T-helper 17 cell (primary cell): ENCODE measurements at places on chromosomes 2 and 18.

GRCh38 chr2:215432759-215433594 lies 2.9 kb downstream of the FN1 start:
- no peak for DNase-seq

GRCh38 chr2:222866358-222866960 lies 5.6 kb downstream of the ACSL3 start:
- no peak for DNase-seq

- DNase-seq: no peak
Observed at GRCh38 chr2:28433935-28434599, 41.4 kb downstream of the FOSL2 start.

- no peak for DNase-seq
Observed at GRCh38 chr2:123597988-123598387, 427.1 kb upstream of the CNTNAP5 start.

DNA sequence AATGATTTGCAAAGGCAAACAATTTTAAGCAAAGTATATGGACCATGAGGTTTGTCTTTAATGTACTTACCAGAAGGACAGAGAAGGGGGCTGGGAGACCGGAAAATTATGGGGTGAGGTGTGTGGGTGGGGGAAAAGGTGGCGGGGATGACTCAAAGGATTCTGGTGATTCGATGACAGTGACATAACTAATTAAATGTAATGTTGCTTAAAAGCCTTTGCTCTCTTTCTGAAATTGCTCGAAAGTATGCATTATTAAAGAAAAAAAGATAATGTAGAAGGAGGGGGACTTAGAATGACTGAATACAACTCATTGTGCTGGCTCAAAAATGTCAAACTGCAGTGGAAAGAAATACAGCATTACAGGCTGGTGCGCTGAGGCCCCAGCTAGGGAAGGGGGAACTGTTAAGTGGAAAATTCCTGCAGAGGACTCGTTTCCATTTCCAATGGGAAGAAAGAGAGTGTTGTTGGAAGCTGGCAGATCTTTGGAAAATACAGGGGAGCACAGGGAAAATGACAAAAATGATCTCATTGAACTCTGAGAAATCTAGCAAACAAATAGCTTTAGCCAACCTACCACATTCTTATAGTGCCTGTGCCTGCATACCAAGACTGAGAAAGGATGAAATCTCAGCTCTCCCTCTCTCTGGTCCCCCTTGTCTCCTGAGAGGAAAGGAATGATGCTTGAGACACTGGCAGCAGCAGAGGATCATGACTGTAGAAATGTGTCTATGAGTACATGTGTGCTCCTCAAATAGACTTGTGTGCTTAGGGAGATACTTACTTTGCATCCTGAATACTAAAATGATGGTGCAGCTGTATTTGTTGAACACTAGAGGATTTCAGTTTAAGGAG lies 632.4 kb downstream of the NYAP2 start:
- no peak for DNase-seq

DNA sequence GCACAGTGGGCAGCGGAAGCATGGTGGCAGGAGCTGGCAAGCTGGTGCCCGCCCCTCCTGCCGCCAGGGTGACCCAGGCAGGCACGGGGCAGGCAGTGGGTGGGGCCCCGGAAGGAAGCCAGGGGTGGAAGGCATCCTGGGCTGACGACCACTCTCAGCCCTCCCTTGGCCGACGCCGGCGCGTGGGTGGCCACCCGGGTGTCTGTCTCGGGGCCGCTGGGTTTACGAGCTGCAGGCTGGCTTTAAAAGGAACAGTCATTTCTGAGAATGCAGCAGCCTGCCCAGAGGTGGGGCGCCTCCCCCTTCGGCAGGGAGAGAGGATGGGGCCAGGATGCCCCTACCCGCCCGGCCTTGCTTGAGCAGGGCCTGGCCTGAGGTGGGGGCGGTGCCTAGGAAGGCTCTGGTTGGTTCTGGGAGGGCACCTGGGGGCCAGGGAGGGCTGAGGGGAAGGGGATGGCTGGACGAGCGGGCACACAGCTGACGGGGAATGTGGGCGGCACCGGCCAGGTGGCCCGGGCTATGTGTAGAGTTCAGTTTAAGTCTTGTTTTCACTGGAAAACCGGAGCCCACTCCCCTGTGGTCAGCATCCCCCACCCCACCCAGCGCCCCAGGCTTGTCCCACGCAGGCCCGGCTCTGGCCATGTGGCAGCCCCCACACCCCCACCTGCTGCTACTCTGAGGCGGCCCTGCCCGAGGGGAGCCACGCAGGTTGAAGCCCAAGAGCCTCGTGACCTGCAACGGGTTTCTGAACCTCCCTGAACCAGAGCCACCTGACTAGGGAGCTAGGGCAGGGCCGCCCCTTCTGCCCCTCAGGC lies 6.3 kb downstream of the BOK start:
- no peak for DNase-seq

- no peak for DNase-seq
Observed at GRCh38 chr2:34892766-34893165, 1293.7 kb upstream of the FAM98A start.

DNA sequence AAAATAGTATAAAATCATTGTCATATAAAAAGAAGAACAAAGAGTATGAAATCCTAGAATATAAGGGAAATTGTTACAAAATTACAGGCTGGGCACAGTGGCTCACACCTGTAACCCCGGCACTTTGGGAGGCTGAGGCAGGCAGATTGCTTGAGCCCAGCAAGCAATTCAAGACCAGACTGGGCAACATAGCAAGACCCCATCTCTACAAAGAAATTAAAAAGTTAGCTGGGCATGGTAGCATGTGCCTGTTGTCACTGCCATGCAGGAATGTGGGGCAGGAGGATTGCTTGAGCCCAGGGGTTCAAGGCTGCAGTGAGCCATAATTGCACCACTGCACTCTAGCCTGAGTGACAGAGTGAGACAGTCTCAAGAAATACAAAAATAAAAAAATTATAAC lies 44.8 kb downstream of the NAPG start:
- DNase-seq: no peak

- DNase-seq: no peak
Observed at GRCh38 chr2:178391701-178392100, 59.3 kb downstream of the PRKRA start.

GRCh38 chr2:51031021-51031780 lies 731 bp downstream of the NRXN1 start:
- DNase-seq: no peak

GRCh38 chr2:97669448-97669847 lies at the start of gene C2orf92:
TSS of gene C2orf92 (plus strand) at chr2:97669713. CDS start at chr2:97669789, 76 bp downstream.
- no peak for DNase-seq

GRCh38 chr2:172097557-172098131 lies 5.1 kb downstream of the DLX2 start:
- DNase-seq: no peak

GRCh38 chr2:222311319-222311977 lies 12.7 kb upstream of the PAX3 start:
- no peak for DNase-seq

GRCh38 chr18:54023471-54023870 lies 201.0 kb downstream of the MBD2 start:
- no peak for DNase-seq

DNA sequence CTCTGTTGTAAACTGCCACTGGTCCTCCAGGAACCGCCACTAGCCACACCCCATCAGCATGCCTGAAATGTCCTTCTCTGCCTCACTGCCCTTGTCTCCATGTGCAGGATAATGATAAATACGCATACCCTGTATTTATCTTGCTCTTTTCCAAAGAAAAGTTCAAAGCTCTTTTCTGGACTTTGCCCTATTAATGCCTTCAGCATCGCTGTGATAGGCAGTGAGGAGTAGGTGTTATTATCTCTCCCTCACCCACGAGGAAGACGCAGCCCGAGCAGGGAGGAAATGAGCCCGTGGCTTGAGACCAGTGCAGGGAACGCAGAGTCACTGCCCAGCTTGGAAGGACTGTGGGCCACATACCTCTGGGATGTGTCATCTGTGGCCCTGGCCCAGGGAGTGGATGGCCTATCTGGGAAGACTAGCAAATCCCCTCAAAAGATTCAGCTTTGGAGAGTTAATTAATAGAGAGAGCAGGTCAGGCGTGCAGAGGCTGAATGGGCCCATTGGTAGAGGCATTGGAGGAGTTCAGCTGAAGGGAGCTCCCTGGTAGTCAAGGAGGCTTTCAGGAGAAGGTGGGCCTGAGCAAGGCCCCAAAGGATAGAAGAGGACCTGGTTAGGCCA lies 39.5 kb upstream of the MCFD2 start:
- no peak for DNase-seq

DNA sequence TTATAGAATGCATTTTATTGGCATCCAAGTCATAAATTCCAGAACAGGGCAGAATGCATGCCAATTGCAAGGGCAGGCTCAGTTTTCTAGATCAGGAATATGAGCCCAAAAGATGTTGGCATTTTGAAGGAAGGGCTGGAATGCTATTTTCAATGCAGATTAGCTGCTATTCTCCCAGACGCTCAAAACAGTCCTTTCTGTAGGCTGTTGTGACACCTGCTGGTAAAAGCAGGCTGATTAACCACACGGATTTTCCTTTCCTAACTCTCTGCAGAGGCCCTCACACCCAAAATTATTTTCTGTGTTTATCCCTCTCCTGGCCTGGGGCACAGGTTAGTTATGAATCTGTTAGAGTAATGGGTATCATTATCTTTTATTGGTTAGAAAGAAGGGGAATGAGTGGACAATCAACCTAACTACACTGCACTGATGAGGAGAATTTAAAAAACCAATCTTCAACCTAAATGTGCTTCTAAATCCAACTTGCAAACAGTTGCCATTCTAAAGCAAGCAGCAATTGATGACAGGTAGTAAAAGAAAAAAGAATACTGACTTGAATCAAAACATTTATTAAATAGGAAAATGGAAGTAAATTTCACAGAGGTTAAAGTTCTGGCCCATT lies 94.0 kb downstream of the PLA2R1 start:
- no peak for DNase-seq

DNA sequence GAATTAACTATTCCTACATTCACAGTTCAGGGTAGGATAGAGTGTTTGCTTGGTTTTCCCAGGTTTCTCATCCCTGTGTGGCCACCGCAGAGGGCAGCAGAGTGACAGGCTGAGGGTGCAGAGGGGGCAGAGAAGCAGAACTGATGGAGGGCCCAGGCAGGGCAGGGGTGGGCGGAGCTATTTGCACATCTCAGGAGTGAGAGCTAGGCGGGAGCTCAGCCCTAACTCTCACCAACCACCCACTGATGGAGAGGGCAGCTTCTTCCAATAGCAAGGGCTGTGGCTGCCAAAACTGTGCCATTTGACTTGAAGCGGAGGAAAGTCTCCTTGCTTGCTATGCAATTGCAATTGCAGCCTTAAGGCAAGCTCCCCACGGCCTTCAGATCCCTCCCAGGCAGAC lies 12.0 kb upstream of the DARS1 start:
- DNase-seq: no peak

DNA sequence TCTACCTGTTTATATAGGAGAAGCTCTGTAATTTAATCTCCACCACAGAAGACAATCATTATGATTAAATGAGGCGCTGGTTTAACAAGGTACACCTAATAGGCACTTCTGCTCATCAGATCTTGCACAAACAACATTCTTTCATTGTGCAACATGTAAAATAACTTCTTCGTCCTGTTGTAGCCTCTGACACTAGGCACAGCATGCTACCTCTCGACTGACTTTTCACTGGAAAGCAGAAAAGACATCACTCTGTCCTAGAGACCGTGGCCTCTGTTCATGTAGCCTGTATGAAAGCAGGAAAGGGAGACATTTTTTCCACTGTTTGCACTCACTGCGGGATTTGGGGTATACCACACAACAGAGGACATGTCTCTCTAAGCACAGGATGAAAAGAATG lies 316.5 kb downstream of the IRS1 start:
- no peak for DNase-seq

GRCh38 chr2:241882091-241882625 lies 12.6 kb downstream of the RTP5 start:
- no peak for DNase-seq

GRCh38 chr18:59906203-59906602 lies 6.4 kb downstream of the PMAIP1 start:
- no peak for DNase-seq

- DNase-seq: no peak
Observed at GRCh38 chr2:217941886-217942728, 60.7 kb downstream of the TNS1 start.

GRCh38 chr18:48855422-48856377 lies 95.1 kb downstream of the SMAD7 start:
- no peak for DNase-seq

DNA sequence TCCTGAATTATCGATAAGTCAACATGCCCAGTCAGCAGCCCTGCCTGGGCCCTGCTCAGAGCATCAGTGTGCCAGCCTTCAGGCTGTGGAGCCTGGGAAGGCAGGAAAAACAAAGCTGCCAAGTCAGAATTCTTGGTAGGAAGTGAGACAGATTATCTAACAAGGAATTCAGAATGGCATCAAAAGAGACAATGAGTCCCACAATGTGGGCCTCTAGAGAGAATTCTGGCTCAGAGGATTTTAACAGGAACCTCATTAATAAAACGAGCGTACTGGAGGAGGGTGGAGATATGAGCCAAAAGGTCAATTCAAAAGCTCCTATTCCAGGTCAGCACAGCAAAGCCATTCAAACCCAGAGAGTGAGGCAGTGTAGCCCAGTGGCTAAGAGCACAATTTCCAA lies 327.6 kb upstream of the MMADHC start:
- DNase-seq: no peak

GRCh38 chr2:36615222-36615621 lies 17.3 kb upstream of the FEZ2 start:
- DNase-seq: no peak

GRCh38 chr2:29916571-29916970 lies 4.8 kb downstream of the ALK start:
- DNase-seq: no peak

DNA sequence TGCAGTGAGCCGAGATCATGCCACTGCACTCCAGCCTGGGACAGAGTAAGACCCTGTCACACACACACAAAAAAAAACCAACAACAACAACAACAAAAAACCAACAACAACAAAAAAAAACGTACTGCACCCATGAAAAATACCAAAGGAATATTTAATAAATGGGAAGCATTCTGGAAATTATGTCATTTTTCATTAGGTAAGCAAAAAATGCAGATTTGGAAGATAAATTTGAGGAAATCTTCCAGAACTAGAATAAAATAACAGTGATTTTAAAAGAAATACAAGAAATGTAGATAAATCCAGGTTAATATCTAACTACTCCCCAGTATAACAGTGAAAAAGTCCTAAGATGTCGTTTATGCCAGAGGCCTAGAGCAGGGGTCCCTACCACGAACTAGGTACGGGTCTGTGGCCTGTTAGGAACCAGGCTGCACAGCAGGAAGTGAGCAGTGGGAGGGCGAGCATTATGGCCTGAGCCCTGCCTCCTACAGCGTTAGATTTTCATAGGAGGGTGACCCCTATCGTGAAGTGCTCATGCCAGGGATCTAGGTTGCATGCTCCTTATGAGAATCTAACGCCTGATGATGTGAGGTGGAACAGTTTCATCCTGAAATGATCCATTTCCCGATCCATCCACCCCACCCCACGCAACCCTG lies 21.5 kb downstream of the FAM161A start:
- no peak for DNase-seq

DNA sequence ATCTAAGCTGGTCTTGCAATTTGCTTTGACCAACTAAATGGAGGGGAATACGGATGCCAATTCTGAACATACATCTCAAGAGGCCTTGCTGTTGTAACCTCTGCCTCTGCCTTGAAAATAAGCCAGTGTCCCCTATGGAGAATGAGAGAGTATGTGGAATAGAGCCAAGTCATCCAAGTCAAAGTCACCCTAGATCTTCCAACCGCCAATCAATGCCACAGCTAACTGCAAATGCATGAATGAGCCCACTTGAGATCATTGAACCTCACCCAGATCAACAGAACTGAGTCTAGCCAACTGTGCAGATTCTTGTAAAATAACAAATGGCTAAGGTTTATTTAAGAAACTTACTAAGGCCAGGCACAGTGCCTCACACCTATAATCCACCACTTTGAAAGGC lies 139.8 kb upstream of the TANK start:
- no peak for DNase-seq
